Cardiac atrium fibroblast (primary cell): ENCODE measurements at places on chromosomes 2 and 18. TPM values are rescaled to one million over a fixed set of nuclear protein-coding genes. Genes with fewer than 3 reads are reported as not detected.

Gene GPR35
- not detected in 2 replicates for total RNA-seq

Gene FABP1
- not detected in 2 replicates for total RNA-seq

Gene CDH19
- total RNA-seq: 8.1 and 14.4 TPM in 2 replicates

Gene ZAP70
- not detected in 2 replicates for total RNA-seq

Gene MC4R
- total RNA-seq: not detected in 2 replicates

Gene PSTPIP2
- 1.8 and 3.1 TPM in 2 replicates for total RNA-seq

Gene DYSF
- 6.3 and 12.2 TPM in 2 replicates for total RNA-seq

Gene SDC1
- total RNA-seq: 0.36 and 0.65 TPM in 2 replicates

Gene ATP8B1
- total RNA-seq: 19.7 and 24.5 TPM in 2 replicates

Gene PROM2
- total RNA-seq: under 0.01 TPM in 1 of 2 replicates, not detected in the other

Gene MTERF4
- total RNA-seq: 16.5 and 26.4 TPM in 2 replicates

Gene CRACDL
- 0.32 TPM in 1 of 2 replicates, not detected in the other for total RNA-seq

Gene MLPH
- 6.3 and 9.9 TPM in 2 replicates for total RNA-seq

Gene TNFAIP6
- 30.7 and 49.1 TPM in 2 replicates for total RNA-seq

Gene ARHGEF33
- total RNA-seq: 0.18 and 0.32 TPM in 2 replicates

Gene AQP12B
- not detected in 2 replicates for total RNA-seq

Gene EMILIN1
- 273 and 388 TPM in 2 replicates for total RNA-seq

Gene TFCP2L1
- total RNA-seq: not detected in 2 replicates

Gene ALKAL2
- 1.9 TPM in 1 of 2 replicates, not detected in the other for total RNA-seq

Gene ANXA4
- total RNA-seq: 21.1 and 38.7 TPM in 2 replicates

Gene HRH4
- total RNA-seq: not detected in 2 replicates

Gene DUSP2
- 1.8 and 2.5 TPM in 2 replicates for total RNA-seq

Gene SERPINB3
- not detected in 2 replicates for total RNA-seq

Gene ST6GAL2
- total RNA-seq: 0.18 TPM in 1 of 2 replicates, not detected in the other

Gene YWHAQ
- total RNA-seq: 183 and 236 TPM in 2 replicates

Gene KLHL29
- 5.2 and 6.2 TPM in 2 replicates for total RNA-seq

Gene KHK
- 1.3 TPM in 1 of 2 replicates, not detected in the other for total RNA-seq

Gene CDK5R2
- total RNA-seq: not detected in 2 replicates

Gene SPAG16
- total RNA-seq: 9.0 and 9.1 TPM in 2 replicates

Gene IMPA2
- total RNA-seq: 9.9 and 30.1 TPM in 2 replicates

Gene UGT1A3
- not detected in 2 replicates for total RNA-seq

Gene NYAP2
- not detected in 2 replicates for total RNA-seq

Gene TEX261
- 34.3 and 46.4 TPM in 2 replicates for total RNA-seq

Gene TMEM169
- total RNA-seq: 0.65 TPM in 1 of 2 replicates, not detected in the other
